ENCODE measurements at places on chromosomes 11 and 22. TPM values are rescaled to one million over a fixed set of nuclear protein-coding genes. Genes with fewer than 3 reads are reported as not detected.

LDHAL6A gene
- total RNA-seq = not detected

HPX gene
- total RNA-seq = 8.3 TPM

C11orf42 gene
- total RNA-seq = not detected

ANO3 gene
- 15.9 TPM for total RNA-seq

PIK3C2A gene
- total RNA-seq = 82.2 TPM

TMEM179B gene
- 15.3 TPM for total RNA-seq

- no peak for DNase-seq
These were observed 18.9 kb downstream of the TOM1 start for GRCh38 chr22:35318346-35319215.

DNA sequence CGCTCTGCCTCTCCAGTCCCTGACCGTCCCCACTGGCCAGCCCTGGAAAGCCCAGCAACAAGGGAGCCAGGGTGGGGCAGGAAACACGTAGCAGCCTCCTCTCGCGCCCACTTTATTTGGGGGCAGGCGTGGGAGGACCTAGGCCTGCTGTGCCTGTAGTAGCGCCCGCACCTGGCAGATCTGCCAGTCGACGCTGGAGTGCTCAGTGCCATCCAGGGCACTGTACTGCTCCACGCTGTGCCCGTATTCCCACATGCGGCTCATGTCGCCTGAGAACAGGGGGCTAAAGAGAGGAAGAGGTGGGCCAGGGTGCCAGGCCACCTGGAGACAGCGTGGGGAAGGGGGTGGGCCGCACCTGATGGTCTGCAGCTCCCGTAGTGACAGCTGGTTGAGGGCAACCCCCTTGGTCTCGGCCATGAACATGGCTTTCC is 17.0 kb upstream of the DRICH1 start:
- DNase-seq = no peak

GRCh38 chr11:119608201-119608600 is 120.8 kb downstream of the NECTIN1 start:
- no peak for DNase-seq

GRCh38 chr22:43109921-43110443 is 568 bp upstream of the BIK start:
- DNase-seq = no peak

- no peak for DNase-seq
These were observed 53.0 kb downstream of the MICAL2 start for GRCh38 chr11:12163181-12163941.

- DNase-seq = no peak
These were observed 31.5 kb upstream of the KRTAP5-7 start for GRCh38 chr11:71495286-71496230.

DNA sequence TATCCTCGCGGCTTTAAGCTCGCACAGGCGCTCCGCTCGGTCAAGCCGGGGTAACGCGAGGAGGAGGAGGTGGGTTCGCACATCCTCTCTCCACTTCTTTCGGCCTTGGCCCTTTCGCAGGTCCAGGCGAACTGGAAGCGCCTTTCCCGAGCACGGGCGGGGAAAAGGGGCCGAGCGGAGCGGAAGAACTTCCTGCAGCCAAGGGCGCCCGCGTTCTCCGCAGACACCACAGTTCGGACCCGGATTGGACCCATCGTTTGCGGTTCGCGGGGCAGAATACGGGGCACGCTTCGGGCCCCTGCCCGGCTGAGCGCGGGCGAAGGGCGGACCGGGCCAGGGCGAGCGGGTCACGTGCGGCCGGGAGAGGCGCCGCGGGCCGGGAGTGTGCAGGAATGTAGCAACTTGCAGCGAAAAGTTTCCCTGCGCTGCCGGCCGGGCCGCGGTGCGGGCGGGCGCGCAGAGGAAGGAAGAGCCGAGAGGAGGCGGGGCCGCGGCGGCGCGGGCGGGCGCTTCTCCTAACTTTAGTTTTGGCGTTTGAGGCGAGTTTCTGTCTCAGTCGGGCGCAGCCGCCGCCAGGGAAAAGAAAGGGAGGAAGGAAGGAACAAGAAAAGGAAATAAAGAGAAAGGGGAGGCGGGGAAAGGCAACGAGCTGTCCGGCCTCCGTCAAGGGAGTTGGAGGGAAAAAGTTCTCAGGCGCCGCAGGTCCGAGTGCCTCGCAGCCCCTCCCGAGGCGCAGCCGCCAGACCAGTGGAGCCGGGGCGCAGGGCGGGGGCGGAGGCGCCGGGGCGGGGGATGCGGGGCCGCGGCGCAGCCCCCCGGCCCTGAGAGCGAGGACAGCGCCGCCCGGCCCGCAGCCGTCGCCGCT is at the start of gene YAP1:
TSS of gene YAP1 (plus strand) at position 552 of the 865 bp plus-strand sequence. CDS start 402 bp downstream, outside the sequence.
- peak; percentile 52 for DNase-seq

DNA sequence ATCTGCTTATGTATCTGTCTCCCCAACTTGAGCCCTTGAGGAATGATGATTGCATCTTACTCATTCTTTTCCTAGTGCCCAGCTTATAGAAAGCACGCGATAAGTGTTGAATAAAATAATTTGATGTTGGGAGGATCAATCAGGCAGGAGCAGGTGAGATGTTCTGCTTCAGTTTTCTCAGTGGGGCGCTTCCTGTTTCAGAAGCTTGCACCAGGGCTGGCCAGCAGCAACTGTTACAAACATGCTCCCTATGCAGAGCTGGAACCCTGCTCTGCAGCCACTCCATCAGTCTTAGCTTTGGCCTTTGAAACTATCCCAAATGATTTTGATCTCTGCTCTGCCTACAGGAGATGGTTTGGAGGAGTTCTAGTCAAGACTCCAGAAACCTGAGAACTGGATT is 3.9 kb downstream of the ENDOD1 start:
- DNase-seq = no peak

DNA sequence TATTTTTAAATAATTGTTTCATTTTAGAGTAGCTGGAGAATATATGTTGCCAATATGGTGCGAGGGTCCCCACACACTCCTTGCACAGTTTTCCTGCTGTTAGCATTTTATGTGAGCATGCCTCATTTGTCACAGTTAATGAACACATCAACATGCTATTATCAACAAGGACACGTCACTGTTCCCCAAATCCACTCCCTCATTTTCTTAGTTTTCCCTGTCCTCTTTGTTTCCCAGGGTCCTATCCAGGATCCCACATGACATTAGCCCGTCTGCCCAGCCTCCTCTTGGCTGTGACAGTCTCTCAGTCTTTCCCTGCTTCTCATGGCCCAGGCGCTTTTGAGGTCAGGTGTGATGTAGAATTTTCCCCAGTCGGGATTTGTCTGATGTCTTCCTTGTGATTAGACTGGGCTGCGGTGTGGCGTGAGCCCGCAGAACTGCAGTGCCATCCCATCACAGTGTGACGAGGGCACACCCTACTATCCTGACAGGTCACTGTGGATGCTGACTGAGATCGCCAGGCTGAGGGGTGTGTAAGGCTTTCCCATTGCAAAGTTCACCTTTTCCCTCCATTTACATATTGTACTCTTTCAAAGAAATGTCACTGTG is 450.6 kb upstream of the B3GAT1 start:
- DNase-seq = no peak

DNA sequence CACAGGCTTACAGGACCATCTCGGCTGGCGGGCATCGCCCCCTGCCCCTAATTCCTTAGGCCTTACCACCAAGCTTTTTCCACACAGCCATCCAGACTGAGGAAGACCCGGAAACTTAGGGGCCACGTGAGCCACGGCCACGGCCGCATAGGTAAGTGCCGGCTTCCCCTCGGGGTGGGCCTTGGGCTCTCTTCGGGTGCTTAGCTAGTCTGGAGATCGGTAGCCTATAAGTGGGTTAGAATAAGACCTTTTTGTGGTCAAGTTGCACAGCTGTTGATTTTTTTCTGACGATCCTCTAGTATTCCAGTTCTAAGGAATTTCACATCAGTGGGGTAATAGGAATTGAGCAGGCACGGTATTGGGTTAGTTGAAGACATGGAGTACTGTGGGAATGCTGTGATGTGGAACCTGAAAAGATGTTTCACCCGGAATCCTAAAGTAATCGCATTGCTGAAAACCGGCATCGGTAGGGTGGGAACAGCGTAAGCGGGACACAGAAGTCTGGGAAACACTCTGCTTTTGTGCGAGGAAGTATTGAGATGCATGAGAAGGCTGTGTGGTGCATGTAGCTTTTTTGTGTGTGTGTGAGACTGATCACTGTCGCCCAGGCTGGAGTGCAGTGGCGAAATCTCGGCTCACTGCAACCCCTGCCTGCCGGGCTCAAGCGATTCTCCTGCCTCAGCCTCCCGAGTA is 669 bp downstream of the RPL27A start:
- no peak for DNase-seq

DNA sequence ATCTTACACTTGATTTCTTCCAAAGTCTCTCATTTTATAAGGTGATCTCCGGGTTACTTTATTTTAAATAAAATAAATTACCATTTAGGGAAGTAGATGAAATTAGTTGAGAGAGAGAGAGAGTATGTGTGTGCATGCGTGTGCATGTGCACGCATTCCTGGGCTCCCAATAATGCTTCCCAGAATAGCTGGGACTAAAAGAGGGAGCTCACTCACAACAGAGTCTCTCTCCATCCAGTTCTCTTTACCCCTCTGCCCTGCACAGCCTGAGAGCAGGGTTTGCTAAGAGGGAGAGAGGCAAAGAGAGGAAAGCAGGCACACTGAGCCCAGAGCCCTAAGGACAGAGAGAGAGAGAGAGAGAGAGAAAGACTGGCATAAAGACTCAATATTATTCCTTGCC is 11.3 kb upstream of the TRIM44 start:
- no peak for DNase-seq

GRCh38 chr11:116861539-116861938 is 24.1 kb upstream of the APOA1 start:
- no peak for DNase-seq

GRCh38 chr11:78019808-78020207 is 3.3 kb downstream of the KCTD14 start:
- no peak for DNase-seq

- DNase-seq = no peak
These were observed 43.9 kb downstream of the MIAT start for GRCh38 chr22:26701323-26701722.

DNA sequence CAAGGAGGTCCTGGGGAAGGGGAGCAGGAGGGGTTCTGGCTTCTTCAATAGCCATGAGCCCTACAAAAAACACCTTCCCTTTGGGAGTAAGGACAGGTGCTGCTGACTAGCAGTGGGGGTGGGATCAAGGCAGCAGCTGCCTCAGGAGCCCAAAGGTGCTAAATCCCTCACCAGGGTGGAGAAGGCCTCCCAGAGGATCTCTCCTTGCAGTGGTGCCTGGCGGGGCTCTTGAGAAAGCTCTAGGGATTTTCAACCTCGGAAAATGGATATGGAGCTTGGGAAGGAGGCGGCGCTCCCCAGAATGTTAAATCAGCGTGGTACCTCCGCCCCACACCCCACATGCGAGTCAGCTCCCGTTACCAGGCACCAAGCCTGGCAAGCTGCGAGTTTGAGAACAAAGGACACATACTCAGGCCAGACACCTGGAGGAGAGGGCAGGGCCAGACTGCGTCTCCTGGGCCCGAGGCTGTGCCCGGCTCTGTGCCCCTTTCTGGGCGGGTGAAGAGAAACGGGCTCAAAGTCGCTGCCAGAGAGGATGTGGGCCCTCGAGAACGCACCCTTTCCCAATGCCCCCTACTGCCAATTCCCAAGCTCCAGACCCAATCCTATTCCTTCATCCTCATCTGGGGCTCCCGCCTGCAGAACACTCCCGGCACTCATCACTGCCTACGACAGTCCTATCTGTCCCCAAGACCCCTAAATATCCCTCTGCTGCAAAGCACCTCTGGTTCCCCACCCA is 139.0 kb downstream of the BRD1 start:
- DNase-seq = no peak

GRCh38 chr22:46390652-46391301 is 55.3 kb downstream of the TRMU start:
- DNase-seq = peak; percentile 67
